ENCODE measurements at places on chromosomes 2 and 18.

- no peak for DNase-seq
Observed at GRCh38 chr2:226661789-226662545, 137.7 kb downstream of the IRS1 start.

DNA sequence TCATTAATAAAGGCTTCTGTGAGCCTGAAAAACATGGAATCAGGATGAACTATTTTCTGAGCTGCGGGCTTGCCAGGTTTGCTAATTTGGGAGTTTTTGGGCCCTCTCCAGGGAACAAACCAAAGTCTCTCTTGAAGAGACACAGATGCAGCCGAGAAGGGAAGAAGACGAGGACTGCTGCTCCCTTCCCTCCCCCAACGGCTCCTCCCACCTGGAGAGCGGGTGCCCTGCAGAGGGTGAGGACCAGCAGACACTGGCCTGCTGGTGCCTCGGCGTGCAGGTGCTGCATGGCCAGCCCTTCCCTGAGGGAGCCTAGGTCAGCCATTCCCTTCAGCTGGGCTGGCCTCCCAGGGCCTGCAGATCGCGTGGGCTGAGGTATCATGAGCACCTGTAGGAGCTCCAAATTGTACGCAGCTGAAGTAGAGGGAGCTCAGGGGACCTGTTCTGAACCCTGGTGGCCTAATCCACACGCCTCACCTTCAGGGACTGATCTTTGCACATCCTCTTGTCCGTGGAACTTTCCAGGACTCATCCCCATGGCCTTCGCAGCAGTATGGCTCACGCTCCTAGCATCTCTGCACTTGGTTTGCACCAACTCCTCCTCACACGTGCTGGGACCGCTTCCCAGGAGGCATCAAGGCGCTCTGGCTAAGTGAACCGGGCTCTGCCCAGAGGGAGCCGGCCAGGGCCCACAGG lies 19.5 kb downstream of the EMX1 start:
- no peak for DNase-seq

- DNase-seq = no peak
Observed at GRCh38 chr18:75391279-75392225, 36.0 kb downstream of the SMIM21 start.

DNA sequence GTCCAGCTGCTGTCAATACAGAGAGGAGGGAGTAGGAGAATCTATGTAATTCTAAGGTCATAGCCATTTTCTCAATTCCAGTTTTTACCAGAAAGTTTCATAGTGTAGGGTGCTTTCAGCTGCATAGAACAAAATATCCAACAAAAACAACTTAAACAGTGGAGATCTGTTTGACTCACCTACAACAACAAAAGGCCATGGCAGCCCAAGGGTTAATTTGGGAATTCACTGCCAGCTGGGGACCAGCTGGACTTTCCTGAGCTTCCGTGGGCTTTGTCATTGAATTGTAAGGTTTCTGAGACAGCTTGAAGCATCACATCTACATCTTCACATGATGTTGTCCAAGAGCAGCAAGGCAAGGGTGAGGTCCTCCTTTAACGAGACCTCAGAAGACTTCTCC lies 512.7 kb downstream of the IRS1 start:
- no peak for DNase-seq

DNA sequence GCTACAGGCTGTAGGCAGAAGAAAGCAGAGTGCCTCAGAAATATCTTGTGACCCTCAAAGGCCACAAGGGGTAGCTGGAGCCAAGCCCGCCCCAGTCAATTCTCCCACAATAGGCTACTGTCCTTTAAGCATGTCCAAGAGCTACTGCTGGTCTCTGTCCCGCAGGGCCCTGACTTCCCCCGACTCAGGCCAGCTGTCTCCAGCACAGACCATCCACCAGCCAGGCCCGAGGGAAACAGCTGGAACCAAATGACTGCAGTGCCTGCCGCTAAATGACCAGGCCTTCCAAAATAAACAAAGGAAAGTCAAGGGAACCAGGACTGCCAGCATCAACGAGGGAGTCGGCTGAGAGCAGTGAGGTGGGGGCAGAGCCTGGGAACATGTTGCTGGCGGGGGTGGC lies 36.7 kb downstream of the MCFD2 start:
- no peak for DNase-seq

GRCh38 chr2:166361351-166362153 lies 14.2 kb downstream of the SCN9A start:
- DNase-seq = no peak

- no peak for DNase-seq
Observed at GRCh38 chr18:63301434-63301833, 18.1 kb downstream of the BCL2 start.

DNA sequence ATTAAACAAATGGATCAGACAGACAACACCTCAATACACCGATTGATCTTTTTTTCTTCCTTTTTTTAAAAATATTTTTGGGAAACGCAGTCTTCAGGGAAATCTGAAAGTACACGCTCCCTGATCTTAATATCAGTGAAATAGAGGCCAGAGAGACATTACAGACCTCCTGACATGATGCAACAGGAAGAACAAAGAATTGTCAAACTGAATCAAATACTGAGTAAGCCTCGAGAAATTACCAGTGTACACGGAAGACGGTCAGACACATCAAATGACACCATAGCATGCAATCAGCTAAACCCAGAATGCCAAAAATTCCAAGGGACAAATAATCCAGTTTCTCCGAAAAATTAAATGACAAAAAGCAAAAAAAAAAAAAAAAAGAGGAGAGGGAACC lies 80.2 kb upstream of the NFU1 start:
- no peak for DNase-seq

GRCh38 chr18:22044474-22045220 lies 124.7 kb upstream of the GATA6 start:
- DNase-seq = no peak

DNA sequence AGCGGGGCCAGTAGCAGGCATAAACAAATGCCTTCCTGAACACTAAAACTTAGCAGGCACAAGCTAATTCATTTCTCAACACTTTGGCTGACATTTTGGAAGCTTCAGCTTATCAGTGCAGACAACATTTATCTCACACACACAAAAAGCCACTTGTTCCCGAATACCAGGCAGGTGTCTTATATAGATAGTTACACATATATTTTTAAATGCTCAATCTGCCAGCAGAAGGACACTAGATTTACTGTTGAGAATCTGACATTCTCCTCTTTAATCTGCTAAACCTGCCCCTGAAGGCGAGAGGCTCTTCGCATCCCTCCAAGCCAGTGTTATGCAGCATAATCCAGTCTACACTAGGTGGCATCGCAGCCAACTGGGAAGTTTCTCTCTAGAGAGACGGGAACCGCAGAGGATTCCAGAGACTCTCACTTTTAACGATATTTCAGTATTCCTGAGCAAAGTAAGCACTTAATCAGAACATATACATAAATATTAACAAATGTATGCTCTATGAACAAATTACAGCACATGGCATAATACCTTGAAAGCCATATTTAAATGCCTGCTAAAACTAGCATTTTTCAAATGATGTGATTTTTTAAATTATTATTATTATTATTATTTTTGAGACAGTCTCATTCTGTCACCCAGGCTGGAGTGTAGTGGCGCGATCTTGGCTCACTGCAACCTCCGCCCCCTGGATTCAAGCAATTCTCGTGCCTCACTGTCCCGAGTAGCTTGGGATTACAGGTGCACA lies 90.2 kb upstream of the SCG2 start:
- no peak for DNase-seq

GRCh38 chr2:67476809-67477790 lies 80.0 kb downstream of the ETAA1 start:
- DNase-seq = peak; percentile 4

DNA sequence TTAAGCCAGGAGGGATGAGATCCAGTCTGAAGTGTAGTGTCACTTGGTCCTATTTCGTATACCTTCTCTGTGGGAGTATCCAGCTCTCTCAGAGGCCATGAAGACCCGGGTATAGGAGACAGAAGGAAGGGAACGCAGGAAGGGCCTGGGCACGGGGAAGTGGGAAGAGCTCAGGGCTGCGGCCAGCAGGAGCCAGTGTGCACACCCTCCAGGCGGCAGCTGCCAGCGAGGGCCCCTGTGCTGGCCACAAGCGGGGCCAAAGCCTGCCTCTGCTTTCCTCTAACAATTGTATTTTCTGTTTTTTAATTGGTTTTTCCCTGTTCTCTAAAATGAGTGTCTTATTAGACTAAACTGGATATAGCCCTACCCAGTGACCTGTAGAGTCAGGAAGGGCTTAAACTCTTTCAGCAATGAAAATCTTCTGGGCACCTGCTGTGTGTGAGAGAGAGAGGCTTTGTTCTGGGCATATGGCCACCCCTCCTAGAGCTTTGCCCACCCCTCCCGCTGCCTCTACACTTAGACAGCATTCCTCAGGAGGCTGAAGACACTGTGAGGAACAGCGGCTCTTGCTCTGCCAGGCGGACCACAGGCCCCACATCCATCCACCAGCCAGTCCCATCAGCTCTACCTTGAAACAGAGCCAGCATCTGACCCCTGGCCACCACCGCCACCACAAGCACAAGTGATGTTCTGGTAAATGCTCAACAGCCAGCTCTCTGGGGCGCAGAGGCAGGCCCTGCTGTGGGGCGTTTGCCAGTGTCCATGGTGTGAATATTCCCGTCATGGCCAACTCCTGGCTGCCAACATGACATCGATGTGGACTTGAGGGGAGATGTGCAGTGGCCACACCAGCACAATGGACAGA lies 9.5 kb downstream of the GPR17 start:
- no peak for DNase-seq

DNA sequence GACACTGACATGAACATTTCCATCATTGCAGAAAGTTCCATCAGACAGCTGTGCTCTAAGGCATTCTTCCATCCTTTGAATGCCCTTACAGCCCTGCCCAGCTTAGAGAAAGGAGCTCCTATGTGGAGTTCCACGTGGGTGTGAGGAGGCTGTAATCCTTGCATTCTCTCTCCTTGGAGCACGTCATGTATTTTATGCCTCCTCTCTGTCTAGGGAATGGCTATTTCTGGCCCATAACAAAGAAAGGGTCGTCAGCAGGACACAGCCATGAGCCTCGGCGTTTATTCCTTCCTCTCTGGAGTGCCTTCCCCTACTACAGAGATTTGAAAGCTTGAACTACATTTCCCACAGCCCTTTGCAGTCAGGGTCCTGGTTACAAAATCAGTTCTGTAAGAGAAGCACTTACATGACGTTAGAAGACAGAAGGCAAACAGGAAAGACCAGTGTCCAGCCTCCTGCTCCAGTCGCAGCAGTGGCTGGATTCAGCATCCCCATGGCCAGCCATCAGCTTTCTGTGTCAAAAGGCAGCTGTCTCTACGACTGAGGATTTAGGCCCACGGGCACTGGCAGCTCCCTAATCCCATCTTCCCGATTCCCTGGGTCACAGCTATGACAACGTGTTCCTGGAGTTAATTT lies 234.9 kb downstream of the TFCP2L1 start:
- no peak for DNase-seq

DNA sequence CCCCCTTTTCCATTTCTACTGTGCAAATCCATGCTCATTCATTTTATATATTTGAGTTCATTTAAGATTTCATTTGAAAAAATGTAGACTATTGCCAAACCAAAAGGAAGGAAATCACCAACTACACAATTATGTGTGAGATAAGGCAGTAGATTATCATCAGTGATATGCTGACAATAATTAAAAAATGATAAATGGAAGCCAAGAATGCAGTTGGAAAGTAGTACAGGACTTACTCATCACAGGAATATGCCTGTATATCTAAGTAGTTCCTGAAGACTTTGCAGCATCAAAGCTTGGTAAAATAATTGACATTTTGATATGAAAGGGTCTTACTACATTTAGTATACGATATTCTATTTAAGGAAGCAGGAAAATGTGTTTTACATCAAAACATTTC lies 166.1 kb upstream of the OTX1 start:
- no peak for DNase-seq

DNA sequence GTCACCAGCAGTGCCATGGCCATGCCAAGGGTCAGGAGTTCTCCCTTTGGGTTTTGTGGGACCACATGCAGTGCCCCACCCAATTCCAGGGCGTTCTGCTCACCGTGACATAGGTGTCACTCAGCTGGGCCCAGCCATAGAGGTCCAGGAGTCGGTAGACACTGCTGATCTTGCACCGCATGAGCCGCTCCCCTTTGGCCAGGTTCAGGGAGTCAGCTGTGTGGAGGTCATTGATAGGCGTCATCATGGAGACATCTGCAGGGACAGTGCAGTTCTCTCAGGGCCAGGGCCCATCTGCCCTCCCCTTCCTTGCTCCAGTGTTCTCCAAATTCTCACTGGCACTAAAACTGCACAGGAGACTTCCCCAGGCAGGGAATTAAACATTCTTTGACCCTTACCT lies 71.9 kb downstream of the ADD2 start:
- DNase-seq = no peak

GRCh38 chr2:190158798-190159434 lies 96.4 kb upstream of the MSTN start:
- no peak for DNase-seq

DNA sequence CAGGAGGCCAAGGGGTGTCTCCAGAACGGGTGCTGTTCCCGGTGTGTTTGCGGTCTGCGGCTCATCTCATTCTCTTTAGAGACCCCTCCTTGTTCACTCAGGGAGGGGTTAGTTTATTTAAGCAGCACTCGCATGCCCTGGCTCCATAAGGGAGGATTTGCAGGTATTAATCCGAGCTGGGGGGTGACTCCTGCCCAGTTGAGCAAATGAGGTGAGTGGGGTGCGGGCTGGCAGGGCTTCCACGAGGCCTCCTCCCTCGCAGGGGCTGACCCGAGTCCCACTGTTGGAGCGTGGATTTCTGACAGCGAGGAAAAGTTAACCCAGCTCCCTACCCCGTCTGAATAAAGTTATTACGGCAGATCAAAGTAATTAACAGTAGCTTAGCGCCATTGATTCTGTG lies 371.8 kb upstream of the SALL3 start:
- no peak for DNase-seq

DNA sequence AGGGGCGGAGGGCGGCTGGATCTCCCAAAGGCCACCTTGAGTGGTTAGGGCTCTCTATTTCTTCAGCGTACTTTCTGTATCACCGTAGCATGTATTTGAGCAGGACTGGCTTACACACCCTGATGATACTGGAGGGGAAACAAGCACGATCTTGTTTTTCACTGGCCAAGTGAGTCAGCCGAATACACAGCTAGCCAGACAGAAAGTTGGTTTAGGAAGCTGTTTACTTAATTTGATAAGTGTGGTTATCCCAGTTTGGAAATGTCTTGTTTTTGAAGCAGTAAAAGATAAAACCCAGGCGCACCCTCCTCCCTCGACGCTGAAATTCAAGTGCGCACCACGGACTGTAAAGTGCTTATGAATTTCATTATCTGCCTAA lies 582 bp downstream of the RIOK3 start:
- no peak for DNase-seq

DNA sequence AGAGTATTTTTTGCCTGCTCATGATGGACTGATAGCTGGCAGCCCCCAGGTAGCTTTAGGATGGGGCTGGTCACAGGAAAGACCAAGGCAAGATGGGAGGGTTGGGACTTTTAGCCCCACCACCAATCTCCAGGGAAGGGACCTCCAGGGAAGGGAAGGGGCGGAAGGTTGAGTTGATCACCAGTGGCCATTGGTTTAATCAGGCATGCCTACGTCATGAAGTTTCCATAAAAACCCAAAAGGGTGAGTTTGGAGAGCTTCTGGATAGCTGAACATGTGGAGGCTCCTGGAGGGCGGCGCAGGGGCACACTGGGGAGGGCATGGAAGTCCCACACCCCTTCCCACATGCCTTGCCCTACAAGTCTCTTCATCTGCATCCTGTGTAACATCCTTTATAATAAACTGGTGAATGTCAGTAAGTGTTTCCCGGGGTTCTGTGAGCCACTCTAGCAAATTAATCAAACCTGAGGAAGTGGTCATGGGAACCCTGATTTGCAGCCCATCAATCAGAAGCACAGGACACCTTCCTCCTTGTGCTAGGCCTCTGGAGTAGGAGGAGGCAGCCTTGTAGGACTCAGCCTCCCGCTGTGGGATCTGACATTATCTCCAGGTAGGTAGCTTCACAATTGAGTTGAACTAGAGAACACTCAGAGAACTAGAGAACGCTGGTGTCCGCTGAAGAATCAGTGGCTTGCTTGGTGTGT lies 30.3 kb downstream of the RAB31 start:
- DNase-seq = no peak
